ENCODE measurements at places on chromosomes 12 and 14.

DNA sequence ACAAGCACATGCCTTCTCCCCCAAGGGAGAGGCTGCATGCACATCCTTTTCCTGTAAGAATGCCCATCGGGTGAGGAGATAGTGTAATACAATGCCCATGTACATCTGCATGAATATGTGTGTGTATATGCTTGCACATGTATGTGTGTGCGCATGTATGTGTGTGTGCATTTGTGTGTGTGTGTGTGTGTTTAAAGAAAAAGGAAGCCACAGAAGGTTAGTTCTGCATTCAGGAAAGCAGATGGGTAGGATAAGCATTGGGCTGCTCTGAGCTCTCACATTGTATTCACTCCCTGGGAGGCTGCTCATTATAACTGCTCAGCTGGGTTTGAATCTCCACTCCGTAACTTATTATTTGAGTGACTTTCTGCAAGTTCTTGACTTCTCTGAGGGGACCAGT, 74.3 kb downstream of the GALNT8 start:
- DNase-seq, result no peak

- DNase-seq, result no peak
These were observed 1099.4 kb downstream of the FSCB start for GRCh38 chr14:43407706-43408105.

GRCh38 chr12:14853961-14854360, 10.6 kb upstream of the ART4 start:
- DNase-seq, result no peak

DNA sequence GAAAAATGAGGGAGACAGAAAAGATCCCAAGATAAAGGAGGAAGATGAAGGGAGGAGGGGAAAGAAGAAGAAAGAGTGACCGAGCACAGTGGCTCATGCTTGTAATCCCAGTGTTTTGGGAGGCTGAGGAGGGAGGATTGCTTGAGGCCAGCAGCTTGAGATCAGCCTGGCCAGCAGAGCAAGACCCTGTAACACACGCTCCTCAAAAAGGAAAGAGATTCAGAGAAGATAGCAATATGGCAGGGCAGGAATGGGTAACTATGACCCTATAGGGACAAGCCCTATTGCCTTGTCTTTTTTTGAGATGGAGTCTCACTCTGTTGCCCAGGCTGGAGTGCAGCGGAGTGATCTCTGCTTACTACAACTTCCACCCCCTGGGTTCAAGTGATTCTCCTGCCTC, 116.9 kb upstream of the MAP1LC3B2 start:
- DNase-seq, result no peak

DNA sequence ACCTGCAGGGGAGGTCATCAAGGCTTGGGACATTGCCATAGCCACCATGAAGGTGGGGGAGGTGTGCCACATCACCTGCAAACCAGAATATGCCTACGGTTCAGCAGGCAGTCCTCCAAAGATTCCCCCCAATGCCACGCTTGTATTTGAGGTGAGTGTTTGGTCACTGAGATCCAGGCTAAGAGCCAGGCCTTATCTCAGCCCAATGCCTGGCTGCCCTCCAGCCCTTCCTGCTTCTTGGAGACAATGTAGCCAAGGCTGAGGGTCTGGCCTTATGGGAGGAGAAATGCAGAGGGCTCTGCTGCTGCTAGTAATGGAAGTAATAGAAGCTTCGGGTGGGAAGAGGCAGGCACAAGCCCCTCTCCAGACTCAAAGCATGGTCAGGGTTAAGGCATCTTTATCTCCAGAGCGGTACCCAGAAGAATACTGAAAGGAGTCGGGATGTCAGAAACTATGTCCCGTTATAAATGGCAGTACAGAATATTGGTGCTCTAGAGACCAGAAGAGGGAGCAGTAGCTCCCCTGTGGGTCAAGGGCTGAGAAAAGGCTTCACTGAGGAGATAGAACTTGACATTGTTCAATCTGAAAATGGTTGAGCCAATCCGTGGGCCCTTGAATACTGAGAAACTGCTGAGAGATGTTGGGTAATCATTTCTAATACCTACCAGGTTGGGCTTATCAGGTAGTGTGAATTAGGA, 3.1 kb downstream of the FKBP4 start:
- DNase-seq, result no peak

- no peak for DNase-seq
These were observed 61.2 kb downstream of the ATXN7L3B start for GRCh38 chr12:74598819-74599218.

- DNase-seq, result peak; percentile 32
These were observed 1.2 kb downstream of the DUSP16 start for GRCh38 chr12:12561371-12562015.

GRCh38 chr14:81093651-81094050, 127.1 kb downstream of the GTF2A1 start:
- no peak for DNase-seq

GRCh38 chr12:21939435-21939834, 1.8 kb downstream of the ABCC9 start:
- no peak for DNase-seq

GRCh38 chr12:2800046-2800570, 5.3 kb downstream of the FKBP4 start:
- DNase-seq, result no peak

- peak; percentile 92 for DNase-seq
These were observed 521 bp downstream of the CDK2AP1 start for GRCh38 chr12:123271001-123271668.

DNA sequence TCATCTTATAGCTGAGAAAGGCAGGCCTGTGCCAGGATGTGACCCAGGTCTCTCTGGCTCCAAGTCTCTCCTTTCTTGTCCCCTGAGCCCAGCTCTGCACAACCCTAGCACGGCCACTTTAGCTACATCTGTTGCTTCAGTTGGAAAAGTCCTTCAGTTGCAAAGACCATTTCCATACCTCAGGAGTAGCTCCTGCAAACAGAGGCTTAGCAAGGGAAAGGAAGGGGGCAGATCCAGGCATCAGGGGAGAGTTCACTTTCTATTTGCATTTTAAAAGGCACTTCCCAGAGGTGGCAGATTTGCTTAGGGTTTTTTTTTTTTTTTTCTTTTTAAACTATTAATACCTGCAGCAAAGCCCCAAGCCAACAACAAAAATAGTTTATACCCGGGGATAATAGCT, 3.0 kb upstream of the PITPNM2 start:
- no peak for DNase-seq

DNA sequence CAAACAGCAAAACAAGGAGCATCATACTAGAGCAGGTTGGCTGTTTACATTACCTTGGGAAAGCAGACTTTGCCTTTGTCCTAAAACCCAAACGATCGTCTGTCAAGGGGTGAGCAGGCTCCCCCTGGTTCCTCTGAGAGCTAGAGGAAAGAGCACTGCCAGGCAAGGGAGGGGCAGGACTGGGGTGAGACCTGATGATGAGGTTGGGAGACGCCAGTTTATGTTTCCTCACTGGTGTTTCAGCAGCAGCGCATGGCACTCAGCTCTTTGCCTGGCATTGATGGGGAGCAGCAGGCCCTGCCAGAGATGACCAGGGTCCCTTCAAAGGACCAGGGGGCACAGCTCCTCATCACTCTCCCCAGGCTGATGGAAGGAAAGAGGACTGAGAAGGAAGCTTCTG, 7.9 kb upstream of the KRT2 start:
- no peak for DNase-seq

- no peak for DNase-seq
These were observed 14.4 kb downstream of the LRCOL1 start for GRCh38 chr12:132596016-132596415.

DNA sequence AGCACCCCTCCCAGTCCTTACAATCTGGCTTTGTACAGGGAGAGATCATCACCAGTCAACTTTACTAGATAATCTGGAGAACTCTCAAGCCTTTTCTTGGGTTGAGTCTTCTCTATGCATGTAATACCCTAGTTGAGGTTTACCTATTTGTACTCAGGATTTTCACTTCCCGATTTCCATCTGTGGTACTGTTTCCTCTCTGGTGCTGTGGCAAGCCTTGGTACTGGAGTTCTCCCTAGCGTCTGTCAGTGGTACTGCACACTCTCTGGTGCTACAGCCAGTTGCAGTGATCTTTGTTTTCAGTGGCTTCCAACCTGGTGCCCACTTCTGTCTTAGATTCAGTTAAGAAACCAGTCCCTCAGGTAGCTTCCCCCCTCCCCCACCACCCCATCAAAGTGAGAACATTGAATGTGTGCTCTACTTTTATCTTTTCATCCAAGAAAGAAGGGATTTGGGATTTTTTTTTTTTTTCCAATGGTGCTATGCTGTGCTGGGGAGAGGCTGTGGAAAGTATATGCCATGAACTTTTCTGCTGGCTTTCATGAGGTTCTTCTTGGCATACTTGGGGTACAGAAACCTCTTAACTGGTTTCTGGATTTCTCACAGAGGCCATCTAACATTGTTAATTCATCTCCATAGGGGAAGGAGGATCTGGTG, 69.4 kb upstream of the EVL start:
- DNase-seq, result peak; percentile 75

DNA sequence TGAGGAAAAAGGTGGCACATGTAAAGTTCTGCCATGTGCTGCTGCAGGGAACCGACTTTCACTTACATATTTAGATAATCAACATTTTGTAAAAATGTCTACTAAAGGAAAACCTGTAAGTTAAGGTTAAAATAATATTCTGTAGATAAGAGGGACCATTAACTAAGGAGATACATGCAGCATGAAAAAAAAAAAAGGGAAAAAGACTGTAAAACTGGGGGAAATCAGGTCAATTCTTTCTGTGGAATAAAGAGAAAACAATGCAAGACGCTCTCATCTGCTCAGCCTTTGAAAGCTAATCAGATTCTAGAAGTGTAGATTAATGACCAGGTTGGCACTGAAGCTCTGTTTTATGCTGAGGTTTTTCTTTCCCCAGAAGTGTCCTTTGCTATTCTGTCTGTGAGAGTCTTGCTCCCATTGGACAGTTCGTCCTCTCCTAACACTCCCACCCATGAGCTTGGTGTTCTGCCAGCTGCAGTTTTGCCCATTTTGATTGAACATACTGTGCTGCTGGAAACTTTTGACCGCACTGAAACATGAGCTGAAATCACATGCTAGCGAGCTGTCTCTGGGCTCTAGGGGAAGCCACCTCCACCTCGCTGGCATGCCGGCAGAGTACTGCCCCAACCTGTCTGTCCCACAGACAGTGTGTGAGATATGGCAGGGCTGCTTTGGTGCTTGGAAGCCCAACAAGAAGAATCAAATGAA, 39.7 kb downstream of the PPTC7 start:
- no peak for DNase-seq

GRCh38 chr12:48027183-48028002, 23.1 kb upstream of the COL2A1 start:
- no peak for DNase-seq

GRCh38 chr12:111174251-111174960, 194.5 kb downstream of the PHETA1 start:
- DNase-seq, result peak; percentile 61

DNA sequence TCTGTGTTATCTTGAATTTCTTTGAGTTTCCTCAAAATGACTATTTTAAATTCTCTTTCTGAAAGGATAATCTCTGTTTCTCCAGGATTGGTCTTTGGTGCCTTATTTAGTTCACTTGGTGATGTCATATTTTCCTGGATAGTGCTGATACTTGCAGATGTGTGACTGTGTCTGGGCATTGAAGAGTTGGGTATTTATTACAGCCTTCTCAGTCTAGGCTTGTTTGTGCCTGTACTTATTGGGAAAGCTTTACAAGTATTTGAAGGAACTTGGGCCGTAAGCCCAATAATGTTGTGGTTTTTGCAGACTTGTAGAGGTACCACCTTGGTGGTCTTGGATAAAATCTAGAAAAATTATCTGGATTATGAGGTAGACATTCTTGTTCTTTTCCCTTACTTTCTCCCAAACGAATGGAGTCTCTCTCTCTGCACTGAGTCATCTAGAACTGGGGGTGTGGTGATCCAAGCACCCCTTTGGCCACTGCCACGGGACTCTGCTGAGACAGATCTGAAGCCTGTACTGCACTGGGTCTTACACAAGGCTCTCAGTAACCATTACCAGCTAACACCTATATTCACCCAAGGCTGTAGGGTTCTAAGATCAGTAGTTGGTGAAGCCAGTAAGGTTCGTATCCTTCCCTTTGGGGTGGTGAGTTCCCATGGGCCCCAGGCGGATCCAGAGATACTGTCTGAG, 703.7 kb upstream of the MGAT4C start:
- DNase-seq, result no peak

GRCh38 chr14:73719791-73720190, 5.6 kb upstream of the PNMA1 start:
- DNase-seq, result no peak

DNA sequence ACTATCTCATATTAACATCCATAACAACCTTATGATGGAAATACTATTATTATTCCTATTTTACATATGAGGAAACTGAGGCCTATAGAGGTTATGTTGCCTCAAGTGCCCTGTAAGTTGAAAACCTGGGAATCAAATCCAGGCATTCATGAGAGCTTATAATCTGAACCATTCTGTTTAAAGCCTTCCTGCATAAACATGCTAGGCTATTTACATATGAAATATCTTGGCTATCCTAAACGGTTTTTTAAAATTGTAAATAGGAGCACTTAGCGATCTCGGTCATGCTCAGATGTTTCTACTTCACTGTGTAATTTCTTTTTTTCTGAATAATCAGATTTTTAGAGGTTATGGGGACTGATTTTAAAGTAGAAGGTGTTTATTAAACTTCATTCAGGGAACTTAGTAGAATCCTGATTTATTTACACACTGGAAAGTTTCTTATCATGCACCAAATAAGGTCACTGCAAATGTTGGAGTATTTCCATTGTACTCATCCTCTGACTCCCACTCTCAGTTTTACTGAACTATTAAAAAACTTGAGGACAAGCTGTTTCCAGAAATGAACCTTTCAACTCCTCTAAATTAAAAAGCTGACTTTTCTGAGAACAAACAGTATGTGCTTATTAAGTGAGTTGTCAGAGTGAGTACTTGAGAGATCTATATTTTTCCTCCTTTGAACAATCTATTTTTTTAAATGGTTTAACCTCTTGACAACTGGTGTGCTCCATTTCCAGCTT, 141.7 kb downstream of the PIK3C2G start:
- DNase-seq, result no peak

DNA sequence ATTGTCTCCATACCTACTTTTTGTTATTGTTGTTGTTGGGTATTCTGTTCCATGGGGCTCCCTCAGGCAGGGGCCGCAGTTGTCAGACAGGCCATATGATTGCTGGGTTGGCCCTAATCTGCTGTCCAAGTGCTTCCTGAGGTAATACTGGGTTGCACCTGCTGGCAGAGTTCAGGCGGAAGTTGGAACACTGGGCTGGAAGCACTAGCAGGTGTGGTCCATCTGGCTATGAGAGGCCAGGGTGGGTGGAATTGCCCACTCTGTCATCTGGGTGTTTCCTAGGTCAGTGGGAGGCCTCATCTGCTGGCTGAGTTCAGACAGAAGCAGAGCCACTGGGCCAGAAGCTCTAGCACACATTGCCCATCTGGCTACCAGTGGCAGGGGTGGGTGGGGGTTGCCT, 81.3 kb upstream of the NID2 start:
- DNase-seq, result no peak

DNA sequence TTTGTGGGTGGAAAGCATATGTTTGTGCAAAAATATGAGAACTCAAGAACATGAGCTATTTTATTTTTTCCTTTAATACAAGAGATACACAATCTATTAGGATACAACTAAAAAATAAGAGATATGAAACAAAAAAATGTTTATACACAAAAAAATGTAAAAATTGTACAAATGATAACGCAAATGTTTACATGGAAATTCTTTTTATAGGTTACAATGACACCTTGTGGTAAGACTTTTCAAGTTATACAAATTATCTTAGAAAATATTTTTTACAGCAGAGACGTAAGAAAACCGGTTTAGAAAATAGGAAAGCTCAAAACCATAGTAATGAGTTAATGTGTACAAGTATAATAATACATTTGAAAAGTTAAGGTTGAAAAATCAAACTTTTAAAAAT, 25.5 kb downstream of the CEP83 start:
- DNase-seq, result no peak

- no peak for DNase-seq
These were observed 27.5 kb downstream of the RMST start for GRCh38 chr12:97490141-97490540.

Measured in GM13976 (cell line).